ENCODE measurements at places on chromosomes 11 and 22.
A peak's percentile ranks its signal among the peaks of the same experiment; 100 is the strongest.

- peak; percentile 98 for DNase-seq
These were observed 966 bp downstream of the AHNAK start for GRCh38 chr11:62545437-62546243.

DNA sequence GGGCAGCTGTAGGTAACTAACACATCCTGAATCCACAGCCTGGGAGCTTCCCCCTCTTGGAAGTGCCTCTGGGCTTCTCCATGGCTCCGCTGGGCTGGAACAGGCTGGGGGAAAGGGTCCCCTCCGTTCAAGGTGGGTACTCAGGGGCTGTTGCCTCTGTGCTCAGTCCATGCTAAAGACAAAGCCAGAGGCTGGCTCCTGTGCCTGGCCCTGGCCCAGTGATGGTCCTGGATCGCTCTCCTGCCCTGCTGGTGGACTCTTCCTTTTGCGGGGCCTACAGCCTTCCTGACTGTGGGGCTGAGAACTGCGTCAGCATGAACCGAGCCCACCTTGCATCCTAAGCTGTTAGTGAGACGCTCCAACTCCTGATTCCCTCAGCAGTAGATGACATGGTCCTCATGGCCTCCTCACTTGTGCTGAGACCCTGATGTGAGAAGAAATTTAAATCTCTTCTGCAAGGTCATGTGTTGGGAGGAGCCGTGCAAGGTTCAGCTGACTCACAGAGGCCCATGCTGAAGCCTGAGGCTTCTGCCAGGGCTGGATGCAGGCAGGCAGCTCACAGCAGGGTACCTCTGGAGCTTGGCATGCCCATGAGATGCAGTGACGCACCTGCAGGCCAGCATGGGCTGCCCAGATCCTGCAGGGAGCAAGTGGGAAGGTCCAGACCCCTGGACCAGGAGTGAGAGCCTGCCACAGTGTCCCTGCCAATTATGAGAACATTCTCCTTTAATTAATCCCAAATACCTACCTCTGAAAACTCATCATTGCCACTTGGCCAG, 1285.5 kb downstream of the TBC1D22A start:
- no peak for DNase-seq

DNA sequence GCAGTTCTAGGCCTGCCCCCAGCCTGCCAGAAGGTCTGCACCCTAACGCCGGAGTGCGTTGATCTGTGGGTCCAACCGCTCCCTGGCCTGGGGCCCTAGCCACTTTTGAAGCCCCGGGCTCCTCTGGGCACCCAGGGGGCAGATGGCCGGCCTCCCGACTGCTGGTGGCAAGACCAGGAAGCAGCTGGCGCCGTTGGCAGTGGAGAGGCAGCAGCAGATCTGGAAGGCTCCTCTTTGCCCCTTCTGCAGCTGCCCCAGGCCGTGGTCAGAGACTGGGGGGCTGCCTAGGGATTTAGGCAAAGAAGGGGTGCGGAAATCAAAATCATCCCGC, 445 bp upstream of the VWCE start:
- peak; percentile 48 for DNase-seq

- DNase-seq = no peak
These were observed 64.9 kb downstream of the LIF start for GRCh38 chr22:30181459-30182349.

GRCh38 chr11:1102221-1102971, 27.7 kb downstream of the MUC2 start:
- DNase-seq = no peak

DNA sequence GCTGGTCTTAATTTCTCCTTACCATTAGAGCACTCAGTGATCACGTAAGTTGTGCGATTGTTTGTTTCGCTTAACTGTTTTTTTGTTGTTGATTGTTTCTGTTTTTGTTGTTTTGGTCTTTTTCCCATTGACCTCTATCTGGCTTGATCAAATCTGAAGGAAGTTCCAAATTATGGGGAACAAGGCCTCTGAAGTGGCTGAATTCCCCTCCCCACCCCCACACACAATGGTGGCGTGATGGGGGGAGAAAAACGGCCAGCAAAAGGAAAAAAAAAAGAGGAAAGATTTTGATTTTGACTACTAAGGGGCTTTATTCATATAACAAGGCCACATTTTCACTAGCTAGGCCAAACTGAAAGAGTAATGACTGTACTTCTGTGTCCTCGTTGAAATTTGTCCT, 53.6 kb downstream of the OSBPL5 start:
- no peak for DNase-seq

GRCh38 chr11:109173504-109173903, 248.5 kb upstream of the C11orf87 start:
- no peak for DNase-seq

GRCh38 chr11:122879785-122880184, 2.8 kb upstream of the JHY start:
- DNase-seq = no peak
